ENCODE measurements at places on chromosomes 2 and 18.

GRCh38 chr2:29159125-29159524 is 43.9 kb downstream of the CLIP4 start:
- no peak for DNase-seq

DNA sequence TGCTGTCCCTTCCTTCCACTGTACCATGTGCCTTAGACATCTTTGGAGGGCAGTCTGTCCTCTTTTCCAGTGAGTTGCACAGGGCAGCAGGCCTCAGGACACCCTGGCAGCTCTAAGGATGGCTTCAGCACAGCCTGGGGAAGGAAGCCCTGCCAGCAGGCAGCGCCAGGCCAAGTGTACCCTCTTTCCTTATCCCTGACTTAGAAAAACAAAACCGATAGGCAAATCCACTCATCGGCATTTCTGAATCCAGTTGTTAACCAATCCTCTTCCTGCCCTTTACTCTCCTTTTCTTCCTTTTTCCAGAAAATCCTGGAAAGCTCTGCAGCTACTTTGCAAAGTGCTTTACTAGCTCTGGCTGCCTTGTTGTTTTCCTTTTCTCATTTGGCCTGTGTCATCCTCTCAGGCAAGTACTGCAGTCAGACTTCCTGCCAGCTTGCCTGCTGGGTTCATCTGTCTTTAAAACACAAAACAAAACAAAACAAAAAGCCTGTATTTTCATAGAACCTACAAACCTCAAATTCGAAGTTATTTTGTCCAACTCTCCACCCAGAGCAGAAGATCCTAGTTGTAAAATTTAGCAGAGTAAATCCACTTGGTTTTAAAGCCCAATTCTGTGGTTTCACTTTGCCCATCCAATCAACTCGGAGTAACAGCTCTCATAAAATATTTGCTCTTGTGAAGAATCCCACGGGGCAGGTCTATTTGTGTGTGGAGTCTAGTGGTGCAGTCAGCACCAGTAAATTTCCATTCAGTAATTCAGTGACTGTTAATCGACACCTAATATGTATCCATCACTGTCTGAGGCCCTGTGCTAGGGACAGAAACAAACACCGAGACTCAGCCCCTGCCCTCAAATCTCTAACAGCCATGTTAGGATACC is 45.2 kb downstream of the PCBP1 start:
- peak; percentile 36 for DNase-seq

- no peak for DNase-seq
Observed at GRCh38 chr2:24731040-24731439, 62.2 kb downstream of the PTRHD1 start.

- no peak for DNase-seq
Observed at GRCh38 chr2:204133476-204133875, 196.9 kb downstream of the ICOS start.

- DNase-seq = no peak
Observed at GRCh38 chr2:123606631-123607030, 418.5 kb upstream of the CNTNAP5 start.

- DNase-seq = peak; percentile 77
Observed at GRCh38 chr2:84906900-84907714, 1.7 kb downstream of the TMSB10 start.

DNA sequence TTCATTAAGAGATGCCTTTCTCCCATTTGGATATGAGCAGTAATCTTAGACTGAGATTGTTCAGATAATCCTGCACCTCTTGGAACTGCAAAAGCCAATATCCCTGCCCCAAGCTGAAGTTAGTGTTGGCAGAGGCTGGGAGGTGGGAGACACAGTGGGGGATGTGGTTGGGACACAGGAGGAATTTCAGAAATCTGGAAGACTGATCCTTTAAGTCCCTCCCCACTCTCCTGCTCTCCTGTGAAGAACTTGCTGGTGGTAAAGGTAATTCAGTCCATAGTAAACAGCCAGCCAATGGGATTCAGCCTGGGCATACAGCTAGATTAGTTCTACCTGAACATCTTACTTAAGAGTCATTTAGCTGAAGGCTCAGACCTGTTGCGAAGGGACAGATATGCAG is 50.0 kb upstream of the TMEM178A start:
- DNase-seq = no peak

DNA sequence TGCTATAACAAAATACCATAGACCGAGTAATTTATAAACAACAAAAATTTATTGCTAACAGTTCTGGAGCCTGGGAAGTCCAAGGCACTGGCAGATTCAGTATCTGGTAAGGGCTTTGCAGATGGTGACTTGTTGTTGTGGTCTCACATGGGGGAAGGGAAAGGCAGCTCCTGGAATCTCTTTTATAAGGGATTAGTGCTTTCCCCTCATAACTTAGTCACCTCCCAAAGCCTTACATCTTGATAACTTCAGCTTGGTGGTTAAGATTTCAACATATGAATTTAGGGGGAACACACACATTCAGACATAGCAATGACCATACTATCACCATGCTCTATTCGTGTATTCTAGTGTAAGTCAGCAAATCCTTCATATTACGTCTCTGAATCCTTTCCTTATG is 447.6 kb upstream of the TCF4 start:
- DNase-seq = no peak

GRCh38 chr2:138035608-138036217 is 71.4 kb downstream of the HNMT start:
- DNase-seq = no peak

- no peak for DNase-seq
Observed at GRCh38 chr2:159010340-159010739, 41.9 kb downstream of the TANC1 start.

DNA sequence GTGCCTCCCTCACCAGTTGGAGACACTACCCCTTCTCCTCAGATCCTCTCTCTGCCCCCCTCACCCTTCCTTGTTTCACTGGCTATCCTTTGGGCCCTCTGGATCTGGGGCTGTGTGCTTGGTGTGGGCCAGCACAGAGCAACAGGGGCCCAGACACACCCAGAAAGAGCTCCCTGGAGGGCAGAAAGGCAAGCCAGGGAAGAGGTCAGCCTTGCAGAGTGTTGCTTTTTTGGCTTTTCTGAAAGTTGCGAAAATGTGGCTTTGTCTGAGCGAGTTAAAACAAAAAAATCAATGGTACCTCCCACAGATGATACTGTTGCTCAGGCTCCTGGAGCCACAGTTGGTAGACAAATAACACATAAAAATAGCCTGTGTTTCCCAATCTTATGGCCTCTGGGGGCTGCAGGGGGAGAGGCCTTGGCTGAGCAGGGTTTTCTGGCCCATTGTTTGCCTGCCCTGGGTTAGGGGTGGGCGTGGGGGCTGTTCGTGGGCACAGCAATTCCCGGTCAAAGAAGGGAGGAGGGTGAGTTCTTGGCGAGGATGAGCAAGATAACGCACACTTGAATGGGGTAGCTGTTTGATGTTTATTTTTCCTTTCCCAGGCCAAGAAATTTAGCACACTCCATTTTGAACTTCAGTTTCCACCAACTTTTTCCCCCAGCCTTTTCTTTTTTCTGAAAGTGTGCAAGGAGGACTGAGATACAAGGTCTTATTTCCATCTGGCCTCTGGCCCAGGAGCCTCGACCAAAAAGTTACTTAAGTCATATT is 167.0 kb upstream of the HAAO start:
- DNase-seq = peak; percentile 42

- DNase-seq = no peak
Observed at GRCh38 chr18:75049455-75049789, 159.5 kb downstream of the PTGR3 start.

DNA sequence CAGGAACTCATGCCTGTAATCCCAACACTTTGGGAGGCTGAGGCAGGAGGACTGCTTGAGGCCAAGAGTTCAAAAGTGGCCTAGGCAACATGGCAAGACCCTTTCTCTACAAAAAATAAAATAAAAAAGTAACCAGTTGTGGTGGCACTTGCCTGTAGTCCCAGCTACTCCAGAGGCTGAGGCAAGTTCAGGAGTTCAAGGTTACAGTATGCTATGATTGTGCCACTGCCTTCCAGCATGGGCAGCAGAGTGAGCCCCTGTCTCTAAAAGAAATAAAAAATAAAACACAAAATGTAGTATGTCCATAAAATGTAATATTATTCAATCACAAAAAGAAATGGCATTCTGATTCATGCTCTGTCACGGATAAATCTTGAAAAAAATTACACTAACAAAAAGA is 11.9 kb downstream of the INO80C start:
- no peak for DNase-seq

DNA sequence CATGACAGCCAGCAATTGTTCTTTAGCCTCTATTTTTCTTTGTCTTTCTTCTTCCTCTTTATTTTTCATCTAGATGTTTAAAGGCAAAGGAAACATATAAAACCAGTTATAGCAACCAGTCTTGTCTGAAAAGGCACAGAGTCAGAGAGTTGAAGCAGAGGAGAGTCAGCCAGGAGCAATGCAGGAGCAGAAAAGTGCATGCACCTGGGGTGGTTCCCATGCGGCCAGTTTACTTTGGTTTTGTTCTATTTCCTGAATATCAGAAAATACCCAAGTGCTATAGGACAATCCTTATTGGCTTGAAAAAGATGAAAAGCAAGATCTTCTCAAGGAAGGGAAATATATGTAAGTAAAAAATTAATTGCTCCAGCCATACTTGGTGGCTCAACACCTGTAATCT is 44.9 kb downstream of the CFAP210 start:
- no peak for DNase-seq

- no peak for DNase-seq
Observed at GRCh38 chr18:79910563-79911343, 40.7 kb downstream of the SLC66A2 start.

DNA sequence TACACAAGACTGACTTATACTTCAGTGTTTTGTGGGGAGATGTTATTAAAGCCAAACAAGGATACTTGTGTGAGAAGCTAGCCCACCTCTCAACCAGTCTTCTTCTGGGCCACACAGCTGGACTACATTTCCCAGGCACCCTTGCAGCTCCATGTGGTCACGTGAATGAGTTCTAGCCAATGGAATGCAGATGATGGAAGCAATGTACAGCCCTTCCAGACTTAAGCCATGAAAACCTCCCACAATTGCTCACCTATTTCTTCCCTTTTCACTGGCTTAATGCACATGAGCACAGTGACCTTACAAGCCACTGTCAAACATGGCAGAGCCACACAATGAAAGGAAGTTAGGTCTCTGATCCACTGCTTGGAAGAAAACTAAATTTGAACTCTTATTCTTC is 20.4 kb upstream of the FEZ2 start:
- DNase-seq = peak; percentile 17

DNA sequence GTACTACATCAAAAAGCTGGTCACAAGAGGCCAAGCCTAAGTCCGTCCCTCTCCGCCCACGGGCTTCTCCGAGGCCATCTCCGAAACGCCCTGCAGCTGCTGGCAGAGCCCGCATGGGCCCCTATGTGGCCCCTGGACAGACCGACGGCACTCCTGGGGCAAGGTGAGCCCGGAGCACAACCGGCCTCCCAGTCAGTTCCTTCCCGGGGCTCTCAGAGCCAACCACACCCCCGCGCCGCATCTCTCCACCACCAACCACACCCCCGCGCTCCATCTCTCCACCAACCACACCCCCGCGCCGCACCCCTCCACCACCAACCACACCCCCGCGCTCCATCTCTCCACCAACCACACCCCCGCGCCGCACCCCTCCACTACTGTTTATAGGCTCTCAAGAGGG is 93.5 kb downstream of the ZNF516 start:
- DNase-seq = no peak

GRCh38 chr2:99821039-99821438 is 321.4 kb downstream of the AFF3 start:
- no peak for DNase-seq

DNA sequence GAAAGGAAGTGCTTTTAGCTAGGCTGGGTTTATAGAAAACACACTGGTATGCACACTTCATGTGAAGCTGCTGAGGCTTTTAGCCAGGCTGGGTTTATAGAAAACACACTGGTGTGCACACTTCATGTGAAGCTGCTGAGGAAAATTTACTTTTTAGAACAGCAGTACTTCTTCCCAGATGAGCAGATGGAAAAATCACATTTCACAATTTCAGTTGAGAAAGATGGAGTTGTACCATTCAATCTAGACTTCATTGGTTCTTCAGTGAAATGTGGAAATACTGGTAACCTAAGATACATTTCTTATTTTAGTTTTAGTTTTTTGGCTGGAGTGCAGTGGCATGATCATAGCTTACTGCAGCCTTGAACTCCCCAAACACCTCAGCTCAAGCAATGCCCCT is 11.1 kb downstream of the SNTG2 start:
- DNase-seq = no peak

DNA sequence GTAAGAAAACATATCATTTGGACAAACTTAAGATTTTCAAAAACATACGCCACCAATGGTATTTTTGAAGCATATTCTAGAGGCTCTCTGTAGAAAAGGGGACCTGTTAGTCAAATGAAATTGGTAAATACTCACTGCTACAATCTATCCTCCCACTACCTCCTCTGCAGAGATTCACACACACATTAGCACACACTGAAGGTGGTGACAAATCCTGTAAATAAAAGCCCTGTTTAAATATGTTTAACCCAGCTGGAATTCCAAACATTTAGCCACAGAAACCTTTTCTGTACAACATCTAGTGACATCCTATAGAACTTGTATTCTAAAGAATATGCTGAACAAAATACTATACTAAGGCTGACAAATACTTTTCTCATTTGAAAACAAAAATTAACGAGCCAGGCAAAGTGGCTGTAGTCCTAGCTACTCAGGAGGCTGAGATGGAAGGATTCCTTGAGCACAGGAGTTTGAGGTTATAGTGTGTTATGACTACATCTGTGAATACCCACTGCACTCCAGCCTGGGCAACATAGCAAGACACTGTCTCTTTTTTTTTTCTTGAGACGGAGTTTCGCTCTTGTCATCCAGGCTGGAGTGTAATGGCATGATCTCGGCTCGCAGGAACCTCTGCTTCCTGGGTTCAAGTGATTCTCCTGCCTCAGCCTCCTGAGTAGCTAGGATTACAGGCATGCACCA is 25.9 kb downstream of the ALS2 start:
- no peak for DNase-seq

GRCh38 chr2:237199082-237199481 is 113.4 kb downstream of the COPS8 start:
- DNase-seq = no peak

GRCh38 chr2:218366621-218367414 is 10.2 kb downstream of the CATIP start:
- no peak for DNase-seq

DNA sequence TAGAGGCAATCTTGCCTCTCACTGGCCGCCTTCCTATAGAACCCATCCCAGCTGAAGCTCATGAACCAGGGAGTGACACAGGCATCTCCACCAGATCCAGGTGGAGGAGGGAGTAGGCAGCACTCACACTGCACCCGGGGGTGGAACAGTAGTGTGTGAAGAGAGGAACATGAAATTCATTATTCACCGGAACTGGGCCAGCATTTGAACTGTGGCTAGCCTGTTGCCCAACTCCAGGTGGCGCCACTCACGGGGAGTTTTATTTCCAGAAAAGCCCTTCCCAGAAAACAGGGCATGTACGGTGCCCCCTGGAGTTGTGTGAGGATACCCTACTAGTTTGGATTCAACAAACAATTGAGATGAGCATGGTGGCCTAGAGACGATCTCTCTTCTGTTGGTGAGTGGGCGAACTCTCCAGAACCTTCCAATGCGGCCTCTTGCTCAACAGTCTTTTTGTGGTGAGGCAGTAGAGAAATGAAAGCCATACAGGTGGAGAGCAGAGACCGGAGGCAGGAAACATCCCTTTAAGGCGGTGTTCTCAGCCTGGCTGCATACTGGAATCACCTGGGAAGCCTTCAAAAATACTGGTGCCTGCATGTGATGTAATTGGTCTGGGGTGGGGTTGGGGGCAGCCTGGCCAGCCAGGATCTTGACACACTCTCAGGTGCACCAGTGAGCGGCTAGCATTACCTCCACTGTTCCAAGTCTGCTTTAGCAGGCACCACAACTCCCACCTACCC is 73.5 kb upstream of the NEDD4L start:
- DNase-seq = no peak
